ENCODE measurements at places on chromosomes 2 and 18. TPM values are rescaled to one million over a fixed set of nuclear protein-coding genes. Genes with fewer than 3 reads are reported as not detected.

FBXO15 gene
- total RNA-seq = 0.32 TPM

FAM110C gene
- total RNA-seq = not detected

SH3YL1 gene
- 6.9 TPM for total RNA-seq

TUBA3E gene
- total RNA-seq = not detected

ASB18 gene
- not detected for total RNA-seq

RASGRP3 gene
- total RNA-seq = 19.3 TPM

CNDP1 gene
- not detected for total RNA-seq

COL5A2 gene
- 3.0 TPM for total RNA-seq

RBKS gene
- total RNA-seq = 1.6 TPM

SLC38A11 gene
- not detected for total RNA-seq

MATN3 gene
- total RNA-seq = not detected

TM4SF20 gene
- total RNA-seq = not detected

NEU2 gene
- total RNA-seq = not detected

HOXD11 gene
- not detected for total RNA-seq

ATP6V1B1 gene
- not detected for total RNA-seq

SLC9A4 gene
- not detected for total RNA-seq

EMX1 gene
- not detected for total RNA-seq

CYP26B1 gene
- total RNA-seq = not detected

STK25 gene
- total RNA-seq = 79.5 TPM

MTCL1 gene
- 0.43 TPM for total RNA-seq

UBXN2A gene
- total RNA-seq = 11.0 TPM

CDH7 gene
- 0.14 TPM for total RNA-seq

GALNT14 gene
- total RNA-seq = 1.6 TPM

LIPG gene
- not detected for total RNA-seq

NT5DC4 gene
- not detected for total RNA-seq

TMEM163 gene
- total RNA-seq = 4.7 TPM

TGFA gene
- total RNA-seq = not detected

CABYR gene
- total RNA-seq = not detected

C2orf92 gene
- total RNA-seq = 5.2 TPM

CAVIN2 gene
- total RNA-seq = 3.1 TPM

DSG4 gene
- 8.3 TPM for total RNA-seq

COL6A3 gene
- not detected for total RNA-seq

CPO gene
- not detected for total RNA-seq

CLK1 gene
- 119 TPM for total RNA-seq

KCNE4 gene
- not detected for total RNA-seq

LRRC30 gene
- total RNA-seq = not detected

SP9 gene
- not detected for total RNA-seq

GCG gene
- total RNA-seq = not detected

CCDC148 gene
- not detected for total RNA-seq

ATG9A gene
- total RNA-seq = 25.9 TPM

HAT1 gene
- total RNA-seq = 56.8 TPM

LOXHD1 gene
- total RNA-seq = not detected

RFX8 gene
- not detected for total RNA-seq

PRSS56 gene
- total RNA-seq = not detected

STON1 gene
- 0.63 TPM for total RNA-seq

DAPL1 gene
- not detected for total RNA-seq

MTA3 gene
- total RNA-seq = 97.9 TPM

CHRND gene
- not detected for total RNA-seq

SNRNP27 gene
- 87.6 TPM for total RNA-seq

SLC16A14 gene
- total RNA-seq = 0.29 TPM

CHN1 gene
- 0.07 TPM for total RNA-seq

CROCC2 gene
- not detected for total RNA-seq

ZNF519 gene
- 29.0 TPM for total RNA-seq

GATA6 gene
- total RNA-seq = not detected

B4GALT6 gene
- 0.47 TPM for total RNA-seq

TMEM185B gene
- total RNA-seq = 12.9 TPM

AGXT gene
- not detected for total RNA-seq
